Peyer's patch (tissue), 4 donors: ENCODE measurements at places on chromosomes 12 and 14. TPM values are rescaled to one million over a fixed set of nuclear protein-coding genes. Genes with fewer than 3 reads are reported as not detected.

Gene SERPINA5
- not detected for total RNA-seq

Gene C12orf42
- total RNA-seq = not detected

DNA sequence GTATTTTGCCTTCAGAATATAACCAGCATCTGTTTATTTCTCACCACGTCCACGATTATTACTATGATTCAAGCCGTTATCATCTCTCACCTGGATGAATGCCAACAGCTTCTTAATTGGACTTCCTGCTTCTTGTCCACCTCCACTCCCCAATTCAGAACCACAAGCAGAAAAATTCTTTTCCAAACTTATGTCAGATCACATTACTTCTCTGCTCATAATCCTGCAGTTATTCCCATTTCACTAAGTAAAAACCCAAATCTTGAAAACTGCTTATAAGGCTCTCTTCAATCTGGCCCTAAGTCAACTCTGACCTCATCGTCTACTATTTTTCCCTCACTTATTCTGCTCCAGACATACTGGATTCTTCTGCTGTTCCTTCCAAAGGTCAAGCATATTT is 2.0 kb downstream of the CRY1 start:
- no peak for DNase-seq

DNA sequence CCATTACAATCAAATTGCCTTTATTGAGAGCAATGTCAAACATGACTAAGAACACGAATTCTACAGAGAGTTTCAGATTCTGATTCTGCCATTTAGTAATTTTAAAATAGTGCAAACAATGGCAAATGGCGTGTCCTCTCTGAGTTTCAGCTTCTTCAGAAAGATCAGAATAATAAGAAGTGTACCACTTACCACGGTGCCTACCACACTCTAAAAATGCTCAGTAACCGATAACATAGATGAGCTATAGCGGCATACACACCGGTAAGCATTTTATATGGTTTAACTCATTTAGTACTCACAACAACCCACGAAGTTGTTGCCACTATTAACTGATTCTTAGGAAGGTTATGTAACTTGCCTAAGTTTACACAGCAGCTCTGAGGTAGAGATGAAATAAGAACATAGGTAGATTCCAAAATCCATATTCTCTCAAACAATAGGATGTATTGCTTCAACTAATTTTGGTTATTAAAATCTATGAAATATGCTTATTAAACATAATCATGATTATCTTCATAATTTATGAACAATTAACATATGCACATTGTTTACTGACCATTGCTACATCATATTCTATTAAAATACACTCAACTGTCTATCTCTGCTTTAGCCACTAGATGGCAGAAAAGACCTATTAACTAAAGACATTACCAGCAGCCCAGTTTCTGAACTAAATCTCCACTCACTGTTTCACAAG is 38.3 kb downstream of the SLC6A15 start:
- no peak for DNase-seq

DNA sequence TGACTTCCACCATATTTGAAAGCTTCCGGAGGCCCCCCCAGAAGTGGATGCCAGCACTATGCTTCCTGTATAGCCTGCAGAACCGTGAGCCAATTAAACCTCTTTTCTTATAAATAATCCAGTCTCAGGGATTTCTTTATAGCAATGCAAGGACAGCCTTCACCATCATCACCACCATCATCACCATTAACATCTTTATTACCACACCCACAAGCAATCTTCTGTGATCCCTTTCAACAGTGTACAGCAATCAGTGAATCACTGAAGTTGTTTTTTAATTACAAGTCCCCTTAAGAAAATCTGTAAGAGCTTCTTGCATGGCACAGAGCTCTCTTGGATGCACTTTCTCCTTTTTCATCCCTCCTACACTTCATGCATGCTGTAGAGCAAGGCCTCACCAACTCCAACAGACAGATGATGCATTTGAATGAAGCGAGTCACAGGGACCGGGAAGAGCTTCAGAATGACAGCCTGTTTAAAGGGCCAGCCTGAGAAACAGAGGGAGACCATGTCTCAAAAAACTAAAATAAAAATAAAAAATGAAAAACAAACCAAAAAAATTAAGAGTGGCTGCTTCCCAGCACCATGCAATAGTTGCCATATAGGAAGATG is 83.6 kb upstream of the VASH1 start:
- DNase-seq = no peak

- DNase-seq = no peak
Observed at GRCh38 chr12:102376181-102376747, 104.1 kb downstream of the IGF1 start.

- DNase-seq = peak; percentile 29
Observed at GRCh38 chr12:109926016-109926415, 25.9 kb downstream of the TCHP start.

- peak; percentile 45 for DNase-seq
Observed at GRCh38 chr12:7369274-7369729, 65.4 kb downstream of the ACSM4 start.
